Stimulated activated naive CD4-positive, alpha-beta T cell (primary cell): ENCODE measurements at places on chromosomes 12 and 14.
A peak's percentile ranks its signal among the peaks of the same experiment; 100 is the strongest.

- DNase-seq: no peak
Measured at GRCh38 chr12:70154087-70154638, 89.1 kb upstream of the CNOT2 start.

GRCh38 chr14:104443391-104444158 is 136.0 kb upstream of the C14orf180 start:
- DNase-seq: no peak

DNA sequence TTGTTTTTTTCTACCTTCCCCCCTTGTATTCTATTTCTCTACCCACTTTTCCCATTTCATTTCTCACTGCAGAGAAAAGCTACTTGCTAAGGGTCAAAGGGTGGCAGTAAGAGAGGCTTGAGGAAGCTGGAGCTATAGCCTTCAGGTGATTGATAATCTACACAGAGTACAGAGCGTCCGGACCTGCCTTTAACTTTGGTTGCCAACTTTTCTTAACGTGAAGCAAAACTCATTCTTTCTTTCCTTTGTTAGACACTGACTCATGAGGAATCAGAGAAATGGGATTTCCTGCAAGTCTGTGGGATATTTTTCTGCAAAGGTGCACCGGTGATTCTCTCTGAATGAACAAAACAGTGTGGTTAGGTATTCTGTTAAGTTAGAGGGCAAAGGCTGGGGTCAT is 133.3 kb downstream of the RMST start:
- no peak for DNase-seq

DNA sequence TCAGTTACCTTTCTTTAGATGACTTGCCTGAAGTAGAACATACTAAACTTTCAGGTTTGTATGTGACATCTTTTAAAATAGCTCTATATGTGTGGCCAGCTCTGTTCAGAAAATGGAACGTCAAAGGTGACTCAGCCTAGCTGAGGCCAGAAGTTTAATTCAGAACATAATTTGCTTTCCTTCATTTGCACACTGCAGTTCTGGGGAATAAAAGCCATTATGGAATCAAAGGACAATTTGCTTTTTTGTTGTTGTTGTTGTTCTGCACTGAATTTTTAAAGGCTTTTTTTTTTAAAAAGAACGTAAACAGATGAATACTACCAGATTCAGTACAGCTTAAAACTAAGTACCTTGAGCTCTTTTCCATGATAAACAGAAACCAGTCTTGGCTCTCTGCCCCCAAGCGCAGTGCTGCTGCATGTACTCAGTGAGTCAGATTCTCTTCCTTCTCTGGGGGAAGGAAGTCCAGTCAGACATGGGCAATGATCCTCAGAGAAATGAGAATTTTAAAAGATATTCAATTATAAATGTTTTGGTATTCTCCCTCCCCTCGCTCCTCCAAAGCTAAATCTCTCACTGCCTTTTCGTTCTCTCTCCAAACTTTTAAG is 644.2 kb downstream of the NOVA1 start:
- no peak for DNase-seq

- no peak for DNase-seq
Measured at GRCh38 chr14:69629225-69630127, 18.1 kb downstream of the SUSD6 start.

GRCh38 chr12:74431801-74432200 is 105.8 kb upstream of the ATXN7L3B start:
- no peak for DNase-seq

DNA sequence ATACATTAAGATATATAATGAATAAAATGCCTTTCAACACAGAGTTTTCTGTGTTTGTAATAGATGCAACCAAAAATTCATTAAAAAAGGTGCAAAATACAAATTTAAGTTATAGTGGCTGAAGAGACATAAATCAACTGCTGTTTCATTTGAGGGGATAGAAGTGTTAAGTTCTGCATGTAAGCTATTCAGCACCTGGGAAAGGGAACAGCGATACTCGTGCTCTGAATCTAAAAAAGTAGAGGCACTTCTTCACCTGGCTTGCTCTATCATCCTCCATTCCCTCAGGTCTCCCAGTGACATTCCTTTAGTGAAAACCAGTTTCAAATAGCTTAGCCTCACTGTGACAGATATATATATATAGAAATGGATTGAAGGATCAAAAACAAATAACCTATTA is 222.6 kb downstream of the ACSS3 start:
- no peak for DNase-seq

DNA sequence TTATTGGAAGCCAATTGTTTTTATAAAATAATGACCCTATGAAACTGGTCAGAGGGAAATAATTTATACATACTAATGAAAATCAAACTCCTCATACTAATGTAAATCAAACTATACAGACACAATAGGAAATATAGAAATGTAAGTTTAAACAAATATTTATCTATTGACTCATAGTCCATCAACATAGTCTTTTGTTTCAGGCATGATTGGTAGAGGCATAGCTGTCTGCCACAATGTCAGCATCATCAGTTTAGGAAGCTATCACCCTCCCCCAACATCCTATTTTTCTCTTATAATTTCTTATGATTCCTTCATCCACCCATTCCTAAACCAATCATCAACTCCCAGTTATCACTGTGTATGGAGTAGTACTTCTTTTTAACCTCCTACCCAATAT is 117.7 kb downstream of the SLC38A6 start:
- no peak for DNase-seq

- DNase-seq: no peak
Measured at GRCh38 chr12:128336204-128337070, 69.5 kb downstream of the TMEM132C start.

- no peak for DNase-seq
Measured at GRCh38 chr12:111393700-111394300, 11.9 kb upstream of the SH2B3 start.

GRCh38 chr12:8544295-8544694 is 3.6 kb upstream of the CLEC4E start:
- peak; percentile 54 for DNase-seq

DNA sequence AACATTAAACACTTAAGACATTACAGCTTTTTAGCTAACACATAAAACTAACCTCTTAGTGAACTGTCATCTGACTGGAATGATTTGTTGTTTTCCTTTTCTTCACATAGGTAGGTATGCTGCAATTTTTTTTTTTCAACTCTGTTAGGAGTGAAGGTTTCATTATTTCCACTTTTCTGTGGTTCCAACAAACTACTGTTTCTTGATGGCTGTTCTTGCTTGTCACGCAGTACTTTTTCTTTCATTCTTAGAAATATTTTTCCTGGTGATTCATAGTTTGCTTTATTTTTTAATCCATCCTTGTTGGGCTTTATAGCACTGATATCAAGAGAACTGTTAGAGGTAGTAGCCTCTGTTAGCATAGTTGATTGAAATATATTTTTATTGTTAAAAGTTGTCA is 6.3 kb downstream of the MIS18BP1 start:
- DNase-seq: no peak

DNA sequence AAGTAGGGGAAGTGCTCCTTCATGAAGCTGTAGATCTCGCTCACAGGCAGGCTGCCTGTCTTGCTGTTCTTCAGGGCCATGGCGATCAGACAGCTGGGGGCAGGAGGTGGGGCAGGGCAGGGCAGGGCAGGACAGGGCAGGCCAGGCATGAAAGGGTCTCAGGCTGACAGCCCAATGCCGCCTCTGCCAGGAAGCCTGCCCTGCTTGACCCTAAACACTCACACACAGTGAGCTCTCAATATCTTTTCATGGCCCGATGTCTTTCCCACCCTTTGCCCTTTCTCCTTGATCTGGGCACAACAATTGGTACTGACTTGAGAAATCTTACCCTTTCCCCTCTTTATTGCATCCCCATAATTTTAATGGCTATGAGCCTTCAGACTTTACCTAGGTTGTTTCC is 22.4 kb downstream of the FOXN4 start:
- DNase-seq: no peak

DNA sequence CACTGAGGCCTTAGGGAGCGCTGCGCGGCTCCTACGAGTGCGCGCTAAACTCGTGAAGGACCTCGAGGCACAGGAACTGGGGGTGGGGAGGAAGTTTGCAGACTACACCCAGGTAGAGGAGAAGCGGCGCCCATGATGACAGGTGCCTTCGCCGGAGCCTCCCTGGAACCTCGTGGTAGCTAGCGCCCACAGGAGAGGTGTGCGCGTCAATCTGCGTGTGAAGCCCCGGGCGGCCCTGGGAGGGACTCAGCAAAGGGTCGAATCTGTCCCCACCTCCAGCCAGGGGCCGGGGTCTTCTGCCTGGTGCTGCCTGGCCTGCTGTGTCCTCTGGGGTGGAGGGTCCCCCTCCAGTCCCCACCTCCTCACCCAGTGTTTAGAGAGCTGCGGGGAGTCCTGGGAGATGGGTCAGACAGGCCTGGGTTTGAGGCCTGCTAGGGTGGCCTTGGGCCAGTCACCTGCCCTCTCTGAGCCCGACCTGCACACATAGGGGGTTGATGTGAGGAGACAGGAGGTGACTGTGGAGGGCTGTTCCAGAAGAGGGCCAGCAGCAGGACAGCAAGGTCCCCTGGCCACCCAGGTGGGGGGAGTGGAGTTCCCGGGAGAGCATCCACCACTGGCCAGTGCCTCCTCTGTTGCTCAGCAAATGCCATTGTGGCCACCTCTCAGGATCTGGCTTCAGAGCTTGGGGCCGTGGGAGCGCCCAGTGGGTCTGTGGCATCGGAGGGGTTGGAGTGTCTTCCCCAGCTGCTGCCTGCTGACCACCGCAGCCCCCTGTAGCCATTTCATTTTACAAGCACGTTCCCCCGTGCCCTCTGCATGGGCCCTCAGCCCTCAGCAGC is 20.2 kb upstream of the KIF26A start:
- no peak for DNase-seq

- no peak for DNase-seq
Measured at GRCh38 chr14:54829486-54830224, 73.0 kb downstream of the GCH1 start.

GRCh38 chr12:101839324-101840283 is 8.8 kb upstream of the GNPTAB start:
- DNase-seq: peak; percentile 34

DNA sequence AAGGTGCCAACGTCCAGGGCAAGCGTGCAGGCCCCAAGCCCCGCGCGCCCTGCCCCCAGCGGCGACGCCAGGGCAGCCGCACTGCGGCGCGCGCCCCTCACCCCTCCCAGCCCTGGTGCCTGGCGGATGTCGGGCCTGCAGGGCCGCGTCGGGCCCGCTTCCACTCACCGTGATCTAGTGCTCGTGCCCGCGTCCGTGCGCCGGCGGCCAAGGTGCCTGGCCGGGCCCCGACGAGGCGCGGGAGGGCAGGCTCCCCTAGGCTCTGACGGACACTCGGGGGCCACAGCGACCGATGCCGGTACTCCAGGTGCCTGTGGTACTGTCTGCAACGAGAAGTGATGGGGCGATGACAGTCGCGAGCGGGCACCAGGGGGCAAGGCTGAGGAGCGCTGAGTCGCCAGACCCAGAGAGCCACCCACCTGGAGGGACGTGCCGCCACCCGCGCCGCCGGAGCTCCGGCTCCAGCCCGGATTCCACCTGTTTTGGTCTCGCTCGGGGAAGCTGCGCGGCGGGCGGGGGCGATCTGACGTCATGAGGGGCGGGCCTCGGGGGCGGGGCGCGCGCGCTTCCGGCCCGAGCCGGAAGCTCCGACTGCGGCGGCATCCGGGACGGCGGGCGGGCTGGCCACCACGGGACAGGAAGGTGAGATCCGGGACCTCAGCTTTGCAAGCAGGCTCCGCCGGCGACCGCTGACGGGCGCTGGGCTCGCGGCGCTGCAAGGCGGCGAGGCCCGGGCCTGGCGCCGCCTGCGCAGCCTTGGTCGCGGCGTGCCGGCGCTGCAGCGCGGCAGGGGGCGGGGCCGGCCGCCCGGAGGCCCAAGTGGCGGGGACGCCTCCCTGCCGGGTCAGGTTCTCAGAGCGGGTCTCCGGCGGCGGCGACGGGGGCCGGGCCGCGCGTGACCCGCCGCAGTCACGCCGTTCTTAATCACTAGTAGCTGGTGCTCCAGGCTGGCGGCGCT is at the start of the genes LYSET and MOAP1:
LYSET (plus strand) TSS at position 927 of the 958 bp plus-strand sequence. CDS start 89 bp downstream, outside the sequence.
MOAP1 (minus strand) TSS at position 507 of the 958 bp plus-strand sequence. CDS start 655 bp downstream, outside the sequence.
- peak; percentile 93 for DNase-seq

DNA sequence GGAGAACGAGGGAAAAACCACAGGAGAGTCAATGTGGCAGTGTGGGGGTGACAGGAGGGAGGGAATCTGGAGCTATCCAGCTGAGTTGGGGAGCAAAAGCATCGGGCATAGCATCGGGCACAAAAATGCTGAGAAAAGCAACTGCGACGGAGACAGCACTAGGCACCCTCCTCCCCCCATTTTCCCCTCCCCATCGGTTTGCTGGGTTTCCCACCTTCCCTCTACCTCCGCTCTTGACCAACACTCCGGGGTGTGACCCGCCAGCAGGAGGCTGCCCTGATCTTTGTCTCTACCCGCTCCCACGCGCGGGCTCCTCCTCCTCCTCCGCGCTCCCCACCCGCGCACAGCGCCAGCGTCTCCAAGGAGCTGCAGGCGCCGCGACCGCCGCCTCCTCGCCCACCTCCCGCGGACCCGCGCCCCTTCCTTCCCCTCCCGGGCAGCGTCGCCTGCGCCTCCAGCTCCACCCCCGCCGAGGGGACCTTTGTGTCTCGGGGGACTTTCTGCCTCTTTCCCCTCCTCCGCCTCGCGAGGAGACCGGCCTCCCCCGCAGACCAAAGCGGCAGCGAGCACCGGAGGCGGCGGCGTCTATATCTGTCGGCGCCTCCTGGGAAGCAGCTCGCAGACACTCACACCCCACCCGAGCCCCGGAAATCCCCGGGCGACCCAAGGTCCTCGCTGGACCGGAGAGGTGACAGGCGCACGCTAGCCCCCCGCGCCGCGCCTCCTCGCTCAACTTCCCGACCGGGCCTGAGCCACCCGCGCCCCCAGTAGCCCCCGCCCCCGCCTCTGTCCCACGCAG is 920 bp downstream of the CDK17 start:
- peak; percentile 83 for DNase-seq

DNA sequence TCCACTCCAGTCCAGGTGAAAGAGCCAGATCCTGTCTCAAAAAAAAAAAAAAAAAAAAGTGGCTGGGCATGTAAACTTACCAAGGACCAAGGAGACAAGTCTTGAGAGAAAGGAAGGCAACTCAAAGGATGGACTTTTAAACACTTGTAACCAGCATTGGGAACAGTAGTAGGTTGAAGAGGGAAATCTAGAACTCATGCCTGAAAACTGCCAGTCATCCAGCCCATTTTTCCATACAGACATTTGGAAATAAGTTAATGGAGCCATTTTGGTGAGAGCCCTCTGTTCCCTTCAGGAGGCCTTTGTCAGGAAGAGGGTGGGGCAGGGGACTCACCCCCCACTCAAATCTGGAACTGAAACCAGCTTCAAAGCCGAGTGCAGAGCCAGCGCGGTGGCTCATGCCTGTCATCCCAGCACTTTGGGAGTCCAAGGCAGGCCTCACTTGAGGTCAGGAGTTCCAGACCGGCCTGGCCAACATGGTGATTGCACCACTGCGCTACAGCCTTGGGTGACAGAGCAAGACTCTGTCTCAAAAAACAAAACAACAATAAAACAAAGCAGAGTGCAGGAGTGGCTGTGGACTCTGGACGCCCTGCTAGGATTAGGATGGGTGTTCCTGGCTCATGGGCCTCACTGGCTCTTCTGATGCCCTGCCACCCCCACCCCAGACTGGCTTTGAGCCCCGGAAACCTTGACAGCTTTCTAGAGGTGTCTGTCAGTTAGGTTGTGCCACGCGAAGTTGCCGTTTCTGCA is 1.6 kb upstream of the MLXIP start:
- no peak for DNase-seq

GRCh38 chr12:31785318-31785717 is 56.5 kb upstream of the AMN1 start:
- DNase-seq: no peak

- no peak for DNase-seq
Measured at GRCh38 chr14:50083467-50084337, 32.7 kb downstream of the VCPKMT start.
